Fibroblast of lung (primary cell): ENCODE measurements at places on chromosomes 13 and 19. TPM values are rescaled to one million over a fixed set of nuclear protein-coding genes. Genes with fewer than 3 reads are reported as not detected.

The CHAMP1 gene
- 10.8 and 14.5 TPM in 2 replicates for total RNA-seq

The ZNF90 gene
- 1.5 and 2.8 TPM in 2 replicates for total RNA-seq

DNA sequence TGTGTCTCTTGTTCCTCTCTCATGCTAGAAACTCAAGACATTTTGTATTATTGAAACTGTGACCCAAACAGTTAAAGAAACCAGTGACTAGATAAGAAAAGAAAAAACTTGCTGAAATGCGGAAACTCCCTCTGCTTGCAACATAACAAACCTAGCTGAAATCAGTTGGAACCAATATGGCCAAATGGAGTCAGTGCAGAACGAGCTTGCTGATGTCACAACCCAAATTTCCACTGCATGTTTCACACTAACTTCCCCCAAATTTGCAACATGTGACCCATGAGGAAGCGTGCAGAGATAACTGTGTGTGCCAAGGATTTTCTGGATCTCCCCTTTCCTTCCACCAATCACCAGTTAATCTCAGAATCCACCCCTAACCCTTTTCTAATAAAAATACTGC is 208.0 kb downstream of the DLEU7 start:
- DNase-seq, result peak; percentile 57

The TRPC4 gene
- total RNA-seq, result 1.7 and 2.6 TPM in 2 replicates

The ZNF799 gene
- 2.3 and 3.1 TPM in 2 replicates for total RNA-seq

The GRAMD1A gene
- 22.3 and 24.4 TPM in 2 replicates for total RNA-seq

DNA sequence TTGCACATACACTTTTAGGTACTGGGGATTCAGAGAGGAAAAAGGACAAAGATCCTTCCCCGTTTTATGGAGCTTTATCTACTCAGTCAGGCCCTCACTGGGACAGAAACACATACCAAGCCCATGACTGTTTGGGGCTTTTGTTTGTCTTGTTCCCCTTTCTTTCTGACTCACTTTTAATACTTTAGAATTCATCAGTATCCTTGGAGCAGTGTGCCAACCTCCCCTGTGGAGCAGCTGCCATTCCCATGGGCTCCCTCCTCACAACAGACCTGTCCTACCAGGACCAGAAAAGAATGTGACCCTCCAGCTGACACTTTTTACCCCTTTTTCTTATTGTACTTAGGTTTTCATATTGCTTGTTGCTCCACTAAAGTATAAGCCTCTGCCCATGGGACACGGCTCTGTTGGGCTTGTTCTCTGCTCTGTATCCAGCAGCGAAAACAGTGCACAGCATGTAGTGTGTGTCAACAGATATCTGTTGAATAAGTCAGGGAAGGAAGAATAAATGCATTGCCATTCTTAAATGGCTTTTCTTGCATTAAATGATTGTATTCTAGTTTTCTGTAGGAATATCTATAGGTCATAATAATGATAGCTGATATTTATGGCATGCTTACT is 431.1 kb downstream of the EFNB2 start:
- peak; percentile 96 for DNase-seq

The CGB5 gene
- not detected in 2 replicates for total RNA-seq

The KLK4 gene
- not detected in 2 replicates for total RNA-seq

DNA sequence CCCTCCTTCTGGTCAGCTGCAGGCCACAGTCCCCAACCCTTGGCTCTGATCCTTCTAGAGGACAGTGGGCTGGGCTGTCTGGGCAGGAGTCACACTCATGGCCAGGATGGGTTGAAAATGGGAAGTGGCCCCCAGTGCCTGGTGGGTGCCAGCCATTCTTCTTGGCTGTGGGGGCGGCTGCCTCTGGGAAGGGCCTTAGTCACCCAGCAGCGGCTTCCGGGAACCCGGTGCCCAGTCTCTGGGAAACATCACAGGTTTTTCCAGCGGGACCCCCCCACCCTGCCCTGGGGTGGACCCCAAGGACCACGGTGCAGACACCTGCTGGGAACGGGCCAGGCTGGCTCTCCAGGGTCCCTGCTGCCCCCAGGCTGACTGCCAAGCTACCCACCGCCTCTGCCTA is 27.3 kb upstream of the SLC7A10 start:
- DNase-seq, result no peak

DNA sequence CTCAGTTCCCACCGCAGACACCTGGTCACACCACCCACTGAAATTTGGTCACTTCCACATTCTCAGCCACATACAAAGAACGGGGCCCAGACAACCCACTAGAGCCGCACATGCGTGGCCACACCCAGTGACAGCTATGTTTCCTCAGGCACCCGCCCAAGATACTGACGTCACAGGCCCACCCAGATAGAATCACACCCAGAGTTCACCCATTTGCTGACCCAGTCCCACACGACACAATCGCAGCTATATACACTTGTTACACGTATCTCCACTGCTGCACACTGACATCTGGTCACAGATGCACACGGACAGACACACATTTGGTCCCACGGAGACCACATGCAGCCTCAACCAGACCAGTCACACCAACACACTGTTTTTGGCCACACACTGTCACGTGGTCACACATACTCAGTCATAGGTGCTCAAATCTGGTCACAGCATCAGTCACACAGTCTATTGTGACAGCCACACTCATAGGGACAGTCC is 2.9 kb downstream of the NUMBL start:
- DNase-seq, result peak; percentile 96

DNA sequence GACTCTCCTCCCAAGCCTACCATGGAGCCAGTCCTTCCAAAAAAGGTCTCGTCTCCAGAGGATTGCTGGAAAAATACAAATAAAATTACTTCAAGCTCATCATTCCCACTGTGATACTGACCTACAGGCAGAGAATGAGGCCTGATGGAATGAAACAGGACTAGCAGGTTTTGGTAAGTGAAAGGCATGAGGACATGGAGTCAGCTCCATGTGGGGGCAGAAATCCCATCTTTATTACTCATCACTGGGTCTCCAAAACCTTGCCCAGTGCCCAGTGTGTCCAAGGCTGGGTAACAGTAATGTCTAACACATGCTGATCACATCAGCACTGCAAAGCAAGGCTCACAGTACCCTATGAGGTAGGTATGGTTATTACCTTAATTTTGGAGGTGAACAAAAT is 235.4 kb downstream of the DNAJC15 start:
- DNase-seq, result no peak

The ZNF626 gene
- total RNA-seq, result 18.3 and 18.7 TPM in 2 replicates

DNA sequence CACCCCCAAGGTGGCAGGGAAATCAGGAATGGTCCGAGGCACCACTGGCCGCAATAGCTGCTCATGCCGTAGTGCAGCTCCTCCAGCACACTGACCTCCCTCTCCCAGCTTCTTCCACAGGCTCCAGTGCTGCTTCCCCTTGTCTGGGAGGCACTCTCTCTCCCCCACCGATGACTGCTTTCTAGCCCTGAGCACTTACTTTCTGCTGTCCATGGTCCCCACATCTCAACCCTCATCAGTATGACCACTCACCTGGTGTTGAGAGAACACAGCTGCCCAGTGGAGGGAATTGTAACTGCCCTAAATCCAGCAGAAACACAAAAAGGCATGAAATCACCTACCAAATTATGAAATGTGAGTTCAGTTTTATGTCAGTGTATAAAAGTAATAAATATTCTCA is 28.9 kb upstream of the TPP2 start:
- DNase-seq, result no peak

The PDX1 gene
- not detected in 2 replicates for total RNA-seq

The PRR22 gene
- total RNA-seq, result 0.17 and 0.26 TPM in 2 replicates

- peak; percentile 41 for DNase-seq
Observed at GRCh38 chr19:3698386-3698950, 1.8 kb downstream of the PIP5K1C start.

The SPART gene
- total RNA-seq, result 93.0 and 112 TPM in 2 replicates

DNA sequence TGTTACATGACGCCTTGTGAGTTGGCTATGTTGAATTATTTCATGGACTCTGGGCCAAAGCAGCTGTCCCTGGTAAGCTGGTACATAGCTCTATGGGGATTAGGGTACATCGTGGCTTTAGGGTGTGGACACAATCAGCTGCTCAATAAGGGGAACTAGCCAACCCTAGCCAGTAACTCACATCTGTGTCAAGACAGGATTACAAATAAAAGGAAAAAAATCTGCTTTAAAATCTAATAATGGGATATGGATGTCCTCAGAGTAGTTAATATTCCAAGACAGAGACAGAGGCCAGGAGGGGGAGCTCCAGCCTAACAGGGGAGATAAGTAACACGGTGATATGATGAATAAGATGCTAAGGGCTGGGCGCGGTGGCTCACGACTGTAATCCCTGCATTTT is 21.1 kb upstream of the ZNF766 start:
- peak; percentile 30 for DNase-seq

- no peak for DNase-seq
Observed at GRCh38 chr13:46712524-46712923, 84.4 kb downstream of the ESD start.

GRCh38 chr19:45356760-45357444 is 13.5 kb downstream of the ERCC2 start:
- no peak for DNase-seq

DNA sequence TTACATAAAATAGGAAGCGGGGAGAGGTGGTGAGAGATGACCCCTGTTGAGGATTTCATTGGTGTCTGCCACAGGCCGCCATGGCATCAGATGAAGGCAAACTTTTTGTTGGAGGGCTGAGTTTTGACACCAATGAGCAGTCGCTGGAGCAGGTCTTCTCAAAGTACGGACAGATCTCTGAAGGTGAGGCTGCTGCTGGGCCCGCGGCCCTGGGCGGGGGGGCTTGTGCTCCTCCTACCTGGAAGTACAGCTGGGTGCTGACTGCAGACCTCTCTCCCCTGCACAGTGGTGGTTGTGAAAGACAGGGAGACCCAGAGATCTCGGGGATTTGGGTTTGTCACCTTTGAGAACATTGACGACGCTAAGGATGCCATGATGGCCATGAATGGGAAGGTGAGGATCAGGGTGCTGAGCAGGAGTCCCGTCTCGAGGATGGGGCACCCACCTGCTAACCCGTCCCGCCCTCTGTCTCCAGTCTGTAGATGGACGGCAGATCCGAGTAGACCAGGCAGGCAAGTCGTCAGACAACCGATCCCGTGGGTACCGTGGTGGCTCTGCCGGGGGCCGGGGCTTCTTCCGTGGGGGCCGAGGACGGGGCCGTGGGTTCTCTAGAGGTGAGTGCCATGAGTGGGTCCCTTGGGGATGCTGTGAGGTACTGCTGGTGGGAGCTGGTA is 1.9 kb downstream of the CIRBP start:
- DNase-seq, result no peak

- no peak for DNase-seq
Observed at GRCh38 chr19:18943465-18943864, 2.4 kb upstream of the HOMER3 start.

DNA sequence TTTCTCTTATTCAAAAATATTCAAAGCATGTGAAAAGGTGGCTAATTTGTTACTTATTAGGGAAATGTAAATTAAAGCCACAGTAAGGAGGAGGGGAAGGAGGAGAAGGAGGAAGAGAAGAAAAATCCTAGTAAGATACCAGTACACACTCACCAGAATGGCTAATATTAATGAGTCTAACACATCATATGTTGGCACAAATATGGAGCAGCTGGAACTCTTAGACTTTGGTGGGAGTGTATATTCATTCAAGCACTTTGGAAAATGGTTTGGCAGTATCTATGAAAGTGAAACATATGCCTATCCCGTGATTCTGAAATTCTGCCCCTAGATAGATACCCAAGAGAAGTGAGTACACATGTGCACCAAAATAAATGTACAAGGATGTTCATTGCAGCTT is 38.1 kb upstream of the RGCC start:
- DNase-seq, result peak; percentile 36

The RFPL4AL1 gene
- not detected in 2 replicates for total RNA-seq

DNA sequence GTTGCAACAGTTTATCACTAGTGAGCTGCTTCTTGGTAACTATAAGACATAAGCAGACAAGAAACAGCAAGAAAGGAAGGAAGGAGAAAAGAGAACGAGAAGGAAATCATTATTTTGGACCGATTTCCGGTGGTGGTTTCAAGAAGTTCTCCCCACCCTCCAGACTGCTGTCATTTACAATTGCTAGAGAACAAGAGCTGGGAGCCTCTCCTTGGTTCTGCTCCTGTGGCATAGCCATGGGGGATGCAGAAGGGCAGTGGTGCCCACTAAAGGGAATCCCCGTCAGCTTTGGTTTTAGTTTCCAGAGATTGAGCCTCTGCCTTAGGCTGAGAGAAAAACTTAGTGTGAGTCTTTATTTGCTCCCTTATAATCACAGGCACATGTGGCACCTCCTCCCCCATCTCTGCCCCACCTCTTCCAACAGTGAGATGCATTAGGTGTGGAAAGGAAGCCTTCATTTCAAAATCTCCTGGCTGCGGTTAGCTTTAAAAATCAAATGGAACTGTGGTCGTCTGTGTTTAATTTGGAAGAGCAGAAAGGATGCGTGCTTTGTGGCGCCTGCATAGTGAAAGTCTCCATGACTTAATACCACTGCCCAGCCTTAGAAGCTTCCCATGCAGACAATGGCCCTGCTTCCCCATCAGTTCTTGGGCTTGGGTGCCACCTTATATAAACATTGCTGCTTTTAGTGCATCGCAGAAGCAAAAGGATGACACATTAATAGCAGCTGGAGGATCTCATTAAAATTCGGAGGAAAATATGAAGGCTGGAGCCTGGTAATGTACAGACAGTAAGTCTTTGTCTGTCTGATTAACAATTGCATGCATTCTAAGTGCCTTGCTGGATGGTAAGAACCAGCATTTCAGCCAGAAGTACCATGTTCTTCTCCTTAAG is 25.0 kb downstream of the LRCH1 start:
- DNase-seq, result no peak

GRCh38 chr13:96650301-96650886 is 343.9 kb downstream of the OXGR1 start:
- peak; percentile 73 for DNase-seq

DNA sequence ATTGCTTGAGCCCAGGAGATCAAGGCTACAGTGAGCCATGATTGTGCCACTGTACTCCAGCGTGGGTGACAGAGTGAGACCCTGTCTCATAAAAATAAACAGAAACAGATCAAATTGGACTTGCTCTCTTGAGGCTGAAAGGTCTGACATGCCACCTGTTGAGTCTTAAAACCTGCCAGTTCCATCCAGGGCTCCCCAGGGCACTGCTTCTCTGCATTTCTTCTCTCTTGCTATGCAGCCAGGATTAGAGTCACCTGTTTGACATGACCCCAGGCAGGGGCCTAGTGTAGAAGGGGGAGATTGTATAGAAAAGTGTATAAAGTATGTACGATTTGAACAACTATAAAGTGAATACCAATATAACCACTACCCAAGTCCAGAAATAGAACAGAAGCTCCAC is 45.4 kb downstream of the ARHGAP35 start:
- no peak for DNase-seq

The FUT2 gene
- total RNA-seq, result under 0.01 TPM in 1 of 2 replicates, not detected in the other
